ENCODE measurements at places on chromosomes 12 and 14.

GRCh38 chr12:4261655-4262054 is 11.9 kb upstream of the CCND2 start:
- no peak for ATAC-seq

DNA sequence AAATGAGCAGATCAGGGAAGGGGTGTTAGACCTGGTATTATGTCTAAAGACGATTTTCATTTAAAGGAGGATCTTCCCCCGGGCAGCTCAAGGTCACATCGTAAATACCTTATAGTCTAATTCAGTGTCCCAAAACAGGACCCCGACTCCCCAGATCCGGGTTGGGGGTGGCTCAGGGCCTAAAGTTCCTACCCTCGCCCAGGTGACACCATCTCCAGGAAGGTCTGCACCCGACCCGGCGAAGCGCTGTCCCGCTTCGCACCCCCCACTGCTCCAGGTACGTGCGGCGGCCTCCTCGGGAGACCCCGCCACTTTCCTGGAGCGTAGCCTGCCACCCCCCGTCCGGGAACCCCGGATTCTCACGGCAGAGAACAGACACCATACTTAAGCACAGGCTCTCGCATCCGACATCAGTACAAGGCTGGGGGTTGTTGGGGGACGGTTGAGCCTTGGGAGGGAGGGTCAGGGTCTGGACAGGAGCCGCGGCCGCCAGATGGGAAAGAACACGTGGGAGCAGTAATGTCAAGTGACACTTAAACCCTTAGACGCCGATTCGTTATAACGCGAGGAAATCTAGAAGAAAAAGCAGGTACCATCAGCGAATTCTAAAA is 556 bp downstream of the TIMM9 start:
- peak; percentile 74 for ATAC-seq

GRCh38 chr12:3224530-3224903 is 147.3 kb downstream of the TSPAN9 start:
- no peak for ATAC-seq

DNA sequence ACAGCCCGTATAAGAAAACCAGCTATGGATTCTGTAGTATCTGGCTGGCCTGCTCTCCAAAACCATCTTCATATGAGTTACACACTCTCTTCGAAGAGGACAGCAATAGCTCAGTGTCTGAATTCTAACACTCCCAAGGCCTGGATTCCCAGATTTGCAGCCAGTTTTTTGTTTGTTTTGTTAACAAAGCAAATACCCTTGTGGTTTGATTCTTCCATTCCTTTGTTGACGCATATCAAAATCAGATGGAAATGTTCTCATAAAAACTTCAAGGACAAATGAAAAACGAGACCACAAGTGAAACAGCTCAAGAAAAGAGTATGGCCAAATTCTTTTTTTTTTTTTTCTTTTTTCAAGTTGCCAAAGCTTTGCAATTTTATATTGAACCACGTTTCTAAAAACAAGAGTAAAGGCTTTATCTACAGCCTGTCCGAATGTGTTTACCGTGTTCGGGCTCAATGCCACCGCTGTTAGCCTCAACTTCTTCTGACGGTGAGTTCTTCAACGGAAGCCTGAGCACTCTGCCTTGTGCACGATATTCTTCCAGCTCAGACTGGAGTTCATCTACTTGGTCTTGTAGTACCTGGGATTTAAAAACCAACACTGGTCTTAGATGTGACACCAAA is 67.5 kb downstream of the NIN start:
- no peak for ATAC-seq

DNA sequence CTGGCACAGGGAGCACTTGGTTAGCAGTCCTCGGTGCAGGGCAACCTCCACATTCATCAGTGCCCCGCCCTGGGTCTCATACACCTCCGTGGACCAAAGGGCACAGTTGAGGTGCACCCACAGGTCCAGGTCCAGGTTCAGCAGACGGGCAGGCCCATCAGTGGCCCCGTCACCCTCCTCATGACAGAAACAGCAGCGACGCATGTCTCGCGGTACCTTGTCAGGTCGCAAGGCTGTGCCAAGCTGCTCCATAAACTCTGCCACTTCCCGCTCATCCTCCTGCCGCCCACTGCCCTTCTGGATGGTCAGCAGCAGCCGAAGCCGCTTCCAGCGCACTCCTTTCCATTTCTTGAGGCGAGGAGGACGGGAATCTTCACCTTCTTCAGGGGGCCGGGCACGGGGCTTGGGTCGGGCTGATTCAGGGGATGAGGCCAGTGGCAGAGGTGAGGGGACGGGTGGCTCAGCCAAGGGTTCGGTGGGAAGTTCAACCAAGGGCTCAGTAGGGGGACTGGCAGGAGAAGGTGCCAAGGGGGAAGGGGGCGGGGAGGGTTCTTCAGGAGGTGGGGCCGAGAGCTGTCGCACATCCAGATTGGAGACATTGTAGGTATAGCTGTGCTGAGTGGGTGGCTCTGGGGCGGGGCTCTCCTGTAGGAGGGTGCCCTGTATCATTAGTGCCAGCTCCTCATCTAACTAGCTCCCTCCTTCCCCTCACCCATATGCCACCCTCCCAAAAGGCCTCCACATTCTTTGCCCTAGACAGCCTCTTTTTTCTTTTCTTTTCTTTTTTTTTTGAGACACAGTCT is 8.3 kb upstream of the PRKAG1 start:
- ATAC-seq, result no peak

GRCh38 chr12:63066136-63066535 is 84.9 kb downstream of the AVPR1A start:
- ATAC-seq, result no peak

- no peak for ATAC-seq
These were observed 8.9 kb downstream of the STX2 start for GRCh38 chr12:130830246-130830551.

DNA sequence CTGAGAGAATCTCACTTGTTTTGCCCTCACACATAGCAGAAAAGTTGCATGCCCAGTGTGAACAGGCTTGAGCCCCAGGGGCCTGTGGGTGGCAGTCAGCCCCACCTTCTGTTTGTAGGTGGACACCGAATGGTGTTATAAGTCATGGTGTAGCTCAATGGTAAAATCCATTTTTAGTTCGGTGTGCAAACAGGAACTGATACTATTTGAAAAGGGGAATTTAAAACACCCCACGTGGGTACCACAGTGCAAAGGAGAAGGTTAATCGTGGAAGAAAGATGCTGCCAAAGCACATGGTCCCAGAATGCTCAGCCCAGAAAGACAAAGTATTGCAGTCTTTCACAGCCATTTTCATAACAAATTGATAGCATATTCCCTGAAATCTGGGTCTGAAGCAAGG is 71.8 kb upstream of the GZMB start:
- no peak for ATAC-seq

GRCh38 chr14:24364841-24365240 is 3.1 kb upstream of the NFATC4 start:
- ATAC-seq, result no peak

Measured in SK-N-SH treated with all-trans-retinoic acid at 6 μM for 48 hours (cell line).